ENCODE measurements at places on chromosomes 7 and 10.
A peak's percentile ranks its signal among the peaks of the same experiment; 100 is the strongest.

- no peak for DNase-seq
These were observed 345.6 kb upstream of the LRGUK start for GRCh38 chr7:133781486-133782090.

GRCh38 chr10:27100813-27101347 lies 586 bp upstream of the ANKRD26 start:
- no peak for DNase-seq

- DNase-seq, result no peak
These were observed 215.2 kb downstream of the FANK1 start for GRCh38 chr10:126111516-126111915.

DNA sequence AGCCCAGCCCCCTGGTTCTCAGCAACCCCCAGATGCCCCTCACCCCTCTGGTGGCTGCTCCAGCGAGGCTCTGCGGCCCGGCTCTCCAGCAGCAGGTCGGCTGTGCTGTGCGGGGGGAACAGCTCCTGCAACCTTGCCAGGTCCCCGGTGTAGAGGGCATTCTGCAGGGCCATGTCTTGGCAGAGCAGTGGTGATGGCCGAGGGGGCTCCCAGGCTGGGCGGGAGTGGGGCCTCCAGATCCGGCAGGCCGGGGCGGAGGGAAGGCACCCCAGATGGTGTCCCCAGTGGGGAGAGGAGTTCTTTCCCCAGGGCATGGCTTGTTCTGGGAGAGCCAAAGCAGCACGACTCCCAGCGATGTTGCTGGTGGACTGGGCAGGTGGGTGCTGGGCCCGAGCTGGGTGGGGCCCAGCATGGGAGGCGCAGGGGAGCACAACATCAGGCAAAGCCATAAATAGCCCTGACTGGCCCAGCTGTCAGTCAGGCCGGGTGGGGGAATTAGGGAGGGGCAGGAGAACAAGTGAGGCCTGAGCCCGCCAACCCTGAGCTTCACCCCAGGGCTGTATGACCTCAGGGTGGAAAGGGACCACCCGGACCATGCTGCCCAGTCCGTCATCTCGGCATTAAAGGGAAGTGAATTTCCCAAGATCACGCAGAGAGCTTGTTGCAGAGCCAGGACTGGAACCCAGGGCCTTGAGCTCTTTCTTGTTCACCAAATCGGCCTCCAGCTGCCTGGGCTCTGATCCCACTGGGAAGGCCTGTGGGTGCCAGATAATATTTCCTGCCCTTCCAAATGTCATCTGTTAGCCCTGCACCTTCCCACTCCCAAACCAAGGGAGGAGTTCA lies 580 bp upstream of the ASB10 start:
- DNase-seq, result peak; percentile 50

DNA sequence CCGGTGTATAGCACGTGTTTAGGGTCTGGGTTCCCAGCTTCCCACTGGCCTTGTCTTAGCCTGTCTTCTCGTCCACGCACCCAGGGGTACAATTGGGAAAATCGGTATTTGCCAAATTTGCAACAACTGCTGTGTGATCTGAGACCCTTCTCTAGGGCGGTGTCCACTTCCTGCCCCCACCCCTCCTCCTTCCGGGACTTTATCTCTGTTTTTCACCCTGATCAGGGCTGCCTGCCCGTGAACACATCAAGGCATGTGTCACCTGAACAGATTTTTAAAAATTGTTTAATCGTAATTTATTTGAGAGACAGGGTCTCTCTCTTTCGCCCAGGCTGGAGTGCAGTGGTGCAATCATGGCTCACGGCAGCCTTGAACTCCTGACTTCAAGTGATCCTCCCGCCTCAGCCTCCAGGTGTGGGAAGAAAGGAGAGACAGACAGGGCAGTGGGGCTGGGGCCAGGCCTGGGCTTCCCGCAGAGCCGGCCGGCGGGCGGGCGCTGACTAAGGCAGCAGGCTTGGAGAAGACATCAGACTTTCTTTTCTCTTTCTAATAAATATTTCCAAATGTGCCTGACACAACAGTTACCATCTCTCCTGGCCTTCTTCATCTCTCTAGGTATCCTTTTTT lies 27.5 kb downstream of the ELFN1 start:
- no peak for DNase-seq

- no peak for DNase-seq
These were observed 1086.9 kb downstream of the XPNPEP1 start for GRCh38 chr10:108836362-108836761.

GRCh38 chr7:47497367-47498096 lies 84.4 kb downstream of the TNS3 start:
- DNase-seq, result no peak

DNA sequence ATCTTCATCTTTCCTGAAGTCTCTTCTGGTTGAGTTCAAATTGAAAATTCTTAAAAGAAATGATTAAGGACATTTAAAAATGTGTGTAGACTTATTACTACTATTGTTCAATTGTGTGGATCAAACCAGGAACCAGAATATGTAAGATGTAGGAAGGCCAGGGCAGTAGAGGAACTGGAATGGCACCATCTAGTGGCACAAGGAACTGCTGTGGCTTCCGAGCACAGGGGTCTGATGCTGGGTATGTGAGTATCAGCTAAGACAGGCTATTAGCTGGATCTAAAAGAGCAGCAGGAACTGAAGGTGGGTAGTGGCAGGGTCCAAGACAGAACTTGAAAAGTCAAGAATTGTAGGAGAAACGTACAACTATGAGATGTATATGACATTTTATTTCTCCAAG lies 247.3 kb downstream of the SEMA3A start:
- no peak for DNase-seq

DNA sequence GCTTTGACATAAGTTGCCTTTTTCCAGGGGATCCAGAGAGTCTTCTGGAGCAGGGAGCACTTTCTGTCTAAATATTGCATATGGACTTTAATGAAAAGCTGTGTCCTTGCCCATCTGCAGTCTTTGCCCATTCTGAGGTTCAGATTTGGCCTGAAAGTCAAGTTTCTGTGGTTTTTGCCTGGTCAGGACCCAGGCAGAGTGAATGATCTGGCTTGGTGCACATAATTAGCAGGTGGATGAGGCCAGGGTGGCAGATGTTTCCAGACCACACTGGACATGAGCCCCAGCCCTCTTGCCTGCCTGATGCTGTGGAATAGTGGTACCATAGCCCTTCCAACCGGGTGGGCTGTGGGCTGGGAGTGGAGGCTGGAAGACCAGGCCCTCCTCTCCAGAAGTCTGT lies 11.0 kb downstream of the HECW1 start:
- no peak for DNase-seq

DNA sequence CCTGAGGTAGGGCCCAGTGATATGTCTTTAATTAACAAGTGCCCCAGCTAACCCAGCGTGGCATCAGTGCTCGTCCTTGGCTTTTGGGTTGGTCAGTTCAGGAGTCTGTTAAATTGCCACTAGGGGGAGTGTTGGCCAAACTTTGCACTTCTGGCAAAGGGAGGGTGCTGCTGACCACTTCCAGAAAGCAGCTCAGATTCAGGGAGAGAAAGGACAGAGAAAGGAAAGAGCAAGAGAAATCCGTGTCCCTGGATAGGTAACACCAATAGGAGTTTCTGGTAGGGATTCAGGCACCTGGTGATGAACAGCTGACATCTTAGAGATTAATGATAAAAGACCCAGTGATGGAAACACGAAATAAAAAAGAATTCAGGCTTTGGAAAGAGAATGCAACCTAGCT lies 243.1 kb upstream of the AOAH start:
- DNase-seq, result peak; percentile 88
